D341Med (cell line): ENCODE measurements at places on chromosomes 13 and 19.
A peak's percentile ranks its signal among the peaks of the same experiment; 100 is the strongest.

- no peak for DNase-seq
These were observed 34.0 kb upstream of the HOMER3 start for GRCh38 chr19:18975011-18975410.

DNA sequence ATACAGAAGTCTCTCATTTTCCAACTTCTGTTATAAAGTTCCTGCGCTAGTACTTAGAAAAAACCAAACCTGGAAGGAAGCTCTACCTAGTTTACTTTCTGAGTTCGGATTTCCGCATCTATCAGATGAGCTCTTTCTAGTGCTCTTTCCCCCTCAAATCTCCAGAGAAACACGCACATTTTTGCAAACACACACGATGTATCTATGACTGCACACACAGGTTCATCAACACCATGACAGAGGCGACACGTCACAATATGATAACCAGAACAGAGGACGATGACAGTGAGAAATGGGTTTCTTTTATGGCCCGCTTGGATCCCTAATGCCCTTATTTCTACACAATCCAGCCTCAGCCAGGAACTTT, 629 bp upstream of the LRRC63 start:
- no peak for DNase-seq

DNA sequence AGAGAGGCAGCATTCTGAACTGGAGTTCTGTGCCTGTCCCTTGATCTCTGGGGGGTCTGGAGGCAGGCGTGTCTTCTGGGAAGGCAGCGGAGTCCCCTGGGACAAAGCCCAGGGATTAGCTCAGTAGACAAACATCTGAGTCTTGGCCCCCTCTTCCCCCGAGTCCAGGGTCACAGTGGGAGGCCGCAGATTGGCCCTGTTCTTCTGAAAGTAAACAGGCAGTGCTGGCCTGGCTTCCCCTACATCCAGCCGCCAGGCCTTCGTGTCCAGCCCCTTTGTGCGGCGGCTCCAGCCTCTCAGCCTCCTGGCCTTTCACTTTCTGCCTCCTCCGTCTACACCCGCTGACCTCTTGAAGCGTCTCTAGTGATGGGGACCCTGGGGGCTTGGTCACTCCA, 989 bp downstream of the NFILZ start:
- DNase-seq, result no peak

- no peak for DNase-seq
These were observed 3.9 kb downstream of the SPIB start for GRCh38 chr19:50422397-50423278.

GRCh38 chr19:55830656-55831055, 1.1 kb downstream of the NLRP11 start:
- no peak for DNase-seq

DNA sequence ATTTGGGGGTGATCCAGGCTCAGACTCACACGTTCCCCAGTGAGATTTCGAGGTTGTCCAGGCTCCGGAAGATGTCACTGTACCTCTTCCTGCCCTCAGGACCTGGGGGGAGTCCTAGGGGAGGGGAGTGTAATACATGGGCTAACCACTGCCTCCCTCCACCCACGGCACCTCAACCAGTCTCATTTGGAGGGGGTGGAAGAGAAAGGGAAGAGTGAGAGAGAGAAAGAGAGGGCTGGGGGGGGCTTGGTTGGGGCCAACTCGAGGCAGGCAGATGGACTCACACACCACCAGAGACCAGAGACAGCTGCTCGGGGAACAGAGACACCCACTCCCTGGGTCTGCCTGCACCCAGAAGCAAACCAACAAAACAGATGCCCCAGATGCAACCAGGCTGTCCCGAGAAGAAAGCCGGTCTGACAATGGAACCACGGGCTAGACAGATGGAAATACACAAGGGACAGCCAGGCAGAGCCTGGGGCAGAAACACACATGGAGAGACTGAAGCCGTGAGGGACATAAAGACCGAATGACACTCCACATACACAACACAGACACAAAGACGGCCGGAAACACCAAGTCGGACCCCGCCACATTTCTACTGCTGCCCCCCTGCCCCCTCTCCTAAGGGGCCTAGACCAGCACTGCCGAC, 825 bp downstream of the GMIP start:
- DNase-seq, result peak; percentile 62

GRCh38 chr13:41833201-41833600, 127.7 kb downstream of the VWA8 start:
- DNase-seq, result no peak

- no peak for DNase-seq
These were observed 7.3 kb upstream of the PMIS2 start for GRCh38 chr19:35578707-35579106.

GRCh38 chr19:34655651-34656050, 21.3 kb downstream of the SCGB2B2 start:
- no peak for DNase-seq

DNA sequence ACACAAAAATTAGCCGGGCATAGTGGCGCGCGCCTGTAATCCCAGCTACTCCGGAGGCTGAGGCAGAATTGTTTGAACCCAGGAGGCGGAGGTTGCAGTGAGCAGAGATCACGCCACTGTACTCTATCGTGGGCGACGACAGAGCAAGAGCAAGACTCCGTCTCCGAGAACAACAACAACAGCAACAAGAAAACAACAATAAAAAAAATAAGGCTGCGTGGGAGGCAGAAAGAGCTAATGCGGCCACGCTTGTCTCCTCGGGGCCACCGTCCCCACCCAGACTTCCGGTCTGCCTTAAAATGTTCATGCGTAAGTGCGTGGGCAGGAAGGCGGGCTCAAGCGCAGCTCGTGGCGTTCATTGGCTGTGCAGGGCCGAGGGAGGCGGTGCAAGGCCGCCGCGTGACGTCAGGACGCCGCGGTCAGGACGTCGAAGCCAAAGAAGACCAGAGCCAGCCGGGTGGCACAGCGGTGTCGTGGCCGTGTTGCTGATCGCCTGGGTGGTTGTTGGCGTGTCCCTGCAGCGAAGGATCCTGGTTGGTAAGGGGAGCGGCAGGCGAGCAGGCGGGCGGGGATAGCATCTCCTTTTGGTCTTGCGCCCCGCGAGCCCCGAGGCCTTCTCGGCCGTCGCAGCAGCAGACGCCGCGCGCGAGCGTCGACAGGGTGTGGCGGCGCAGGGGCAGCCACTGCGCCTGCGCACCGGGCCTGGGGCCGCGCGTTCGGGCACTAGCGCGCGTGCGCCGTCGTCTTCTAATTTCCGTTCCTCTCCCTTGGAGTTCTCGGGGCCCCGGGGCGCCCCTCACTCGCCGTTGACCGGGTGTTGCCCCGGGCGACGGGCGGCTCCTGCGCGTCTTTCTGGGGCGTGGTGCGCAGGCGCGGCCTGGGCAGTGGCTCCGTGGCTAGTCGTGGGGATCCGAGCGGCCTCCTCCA, at the start of gene LENG8:
Gene LENG8, plus strand, starts transcription at position 426 of the 927 bp plus-strand sequence. CDS start 2,146 bp downstream, outside the sequence.
- peak; percentile 98 for DNase-seq

- DNase-seq, result no peak
These were observed 114.7 kb upstream of the MCF2L start for GRCh38 chr13:112854321-112854720.

GRCh38 chr19:30910485-30911240, 438.6 kb downstream of the TSHZ3 start:
- DNase-seq, result no peak

GRCh38 chr19:49809160-49809940, 3.7 kb downstream of the FUZ start:
- DNase-seq, result no peak

DNA sequence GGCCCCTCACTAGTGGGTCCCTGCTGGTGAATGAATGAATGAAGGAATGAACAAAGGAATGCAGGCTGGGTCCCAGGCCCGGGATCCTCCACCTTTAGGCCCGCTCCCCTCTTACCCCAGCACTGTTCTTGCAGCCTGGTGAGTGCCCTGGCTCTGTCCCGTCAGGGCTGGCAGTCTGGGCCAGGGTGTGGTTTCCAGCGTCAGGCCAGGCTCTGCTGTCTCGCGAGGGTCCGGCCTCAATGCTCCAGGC, 317 bp downstream of the LYL1 start:
- DNase-seq, result no peak

DNA sequence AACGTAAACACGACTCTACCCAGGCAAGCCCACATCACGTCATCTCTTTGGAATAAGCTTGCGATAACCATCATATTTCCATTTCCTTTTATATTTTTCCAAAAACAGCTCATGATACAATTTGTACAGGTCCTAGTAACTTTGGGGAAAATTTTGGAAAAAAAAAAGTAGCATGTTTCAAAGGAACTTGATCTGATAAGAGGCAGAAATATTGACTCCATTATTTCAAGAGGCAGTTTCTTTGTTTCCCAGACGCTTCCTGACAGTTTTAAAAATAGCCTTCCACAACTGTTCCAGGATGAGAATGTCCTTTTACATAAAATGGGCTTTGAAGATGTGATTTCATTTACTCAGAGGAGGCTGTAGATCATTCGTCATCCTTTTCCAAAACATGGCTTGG, 23.1 kb downstream of the KLF2 start:
- no peak for DNase-seq

GRCh38 chr13:62418872-62419271, 1003.2 kb upstream of the PCDH20 start:
- no peak for DNase-seq

DNA sequence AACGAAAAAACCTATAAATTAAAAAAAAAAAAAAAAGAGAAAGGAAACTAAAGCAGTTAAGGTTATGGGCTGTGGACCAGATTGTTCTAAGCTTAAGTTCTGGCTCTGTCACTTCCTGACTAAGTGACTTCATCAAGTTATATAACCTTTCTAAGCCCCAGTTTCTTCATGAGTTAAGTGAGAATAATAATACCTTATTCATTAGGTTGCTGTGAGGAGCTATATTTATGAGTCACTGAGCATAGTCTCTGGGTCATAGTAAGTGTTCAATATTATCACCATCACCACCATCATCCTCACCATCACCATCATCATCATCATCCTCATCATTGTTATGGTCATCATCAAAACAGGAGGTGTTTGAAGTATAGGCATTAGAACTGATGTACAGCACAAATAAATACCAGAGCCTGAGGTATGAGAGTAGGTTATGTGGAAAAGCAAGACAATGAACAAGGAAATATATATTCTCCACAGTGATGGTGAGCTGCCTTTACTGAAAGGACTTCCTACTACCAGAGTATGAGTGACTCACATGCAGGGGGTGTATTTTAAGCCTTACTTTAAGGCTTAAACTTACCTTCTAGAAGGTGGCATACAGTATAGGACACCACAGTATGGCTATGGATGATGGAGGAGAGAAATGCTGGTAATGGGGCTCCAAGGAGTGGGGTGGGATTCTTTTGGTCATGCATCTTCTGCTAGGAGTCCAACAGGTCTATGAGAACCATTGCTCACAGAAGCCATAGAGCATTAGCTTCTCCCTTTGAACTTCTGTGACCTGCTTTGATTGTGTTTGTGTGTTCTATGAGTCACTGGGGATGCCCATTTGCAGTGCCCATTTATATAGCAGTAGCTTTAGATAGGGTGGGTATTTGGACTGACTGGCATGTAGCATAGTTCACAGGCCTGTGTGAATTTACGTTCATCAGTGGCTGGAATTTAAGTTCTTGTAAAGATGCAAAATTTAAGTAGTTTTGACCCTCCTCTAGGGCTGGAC, 104.4 kb downstream of the KLF5 start:
- no peak for DNase-seq

GRCh38 chr19:5498830-5499550, 43.8 kb downstream of the ZNRF4 start:
- no peak for DNase-seq

- no peak for DNase-seq
These were observed 318.8 kb downstream of the SPRY2 start for GRCh38 chr13:80022146-80022545.

GRCh38 chr13:43240278-43240677, 216.9 kb downstream of the DNAJC15 start:
- DNase-seq, result no peak

DNA sequence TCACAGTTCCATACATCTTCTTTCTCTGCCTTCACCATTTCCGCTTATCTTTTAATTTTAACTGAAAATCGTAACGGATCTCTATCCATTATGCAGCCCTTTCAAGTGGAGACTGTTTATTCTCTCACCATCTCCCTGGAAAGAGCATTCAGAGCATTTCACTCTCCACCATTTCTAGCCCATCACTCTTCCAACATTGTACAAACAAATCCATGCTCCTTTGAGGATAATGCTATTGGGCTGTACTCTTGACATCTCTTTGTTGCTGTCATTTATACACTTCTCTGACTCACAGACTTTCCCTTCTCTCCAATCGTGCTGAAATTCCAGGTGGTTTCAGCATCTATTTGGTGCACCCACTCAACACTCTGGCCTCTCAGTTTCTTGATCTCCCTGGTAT, 71.4 kb downstream of the NAA16 start:
- DNase-seq, result no peak

- no peak for DNase-seq
These were observed 1287.6 kb downstream of the EFNB2 start for GRCh38 chr13:105247830-105248229.

DNA sequence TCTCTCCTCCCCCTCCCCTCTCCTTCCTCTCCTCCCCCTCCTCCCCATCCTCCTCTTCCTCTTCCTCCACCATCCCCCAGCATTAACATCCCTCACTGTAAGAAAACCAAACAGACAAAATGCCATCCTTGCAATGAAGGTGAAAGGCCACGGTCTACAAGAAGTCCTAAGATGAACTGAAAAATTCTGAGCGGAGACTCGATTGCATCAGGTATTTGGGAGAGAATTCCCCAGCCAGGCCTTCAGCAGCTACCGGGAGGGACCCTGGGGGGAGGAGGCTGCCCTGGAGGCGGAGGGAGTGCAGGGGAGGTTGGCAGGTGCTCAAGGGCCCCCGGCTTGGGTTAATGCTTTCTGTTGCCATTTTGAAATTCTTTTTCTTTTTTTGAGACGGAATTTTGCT, 10.1 kb upstream of the TIMM44 start:
- DNase-seq, result no peak

DNA sequence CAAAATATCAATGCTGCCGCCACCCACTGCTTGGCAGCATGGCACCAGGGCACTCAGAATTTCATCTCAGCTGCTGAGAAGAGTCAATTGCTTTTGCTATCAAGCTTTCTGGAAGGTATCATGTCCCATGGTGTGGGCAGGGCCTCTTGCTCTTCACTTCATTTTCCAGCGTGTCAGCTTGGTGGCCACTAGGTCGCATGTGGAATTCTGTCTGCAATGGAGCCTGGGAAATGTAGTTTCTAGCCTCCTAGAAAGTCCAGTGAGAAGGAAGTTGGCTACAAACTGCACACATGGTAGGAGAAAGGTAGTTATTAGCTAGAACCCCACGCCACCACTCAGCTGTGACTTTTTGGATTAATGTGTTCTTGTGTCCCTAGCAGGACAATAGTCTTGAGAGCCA, 105.3 kb downstream of the MYO16 start:
- no peak for DNase-seq

- no peak for DNase-seq
These were observed 80.8 kb downstream of the SHISA2 start for GRCh38 chr13:25971047-25971446.
